Activated T-helper 1 cell treated with anti-CD3 and anti-CD28 coated beads, Interleukin-12 subunit alpha, Interleukin-12 subunit beta, Interleukin-2, Interleukin-4 antibody, amounts not matched to agents 30 ng/mL and 10 ng/mL and 1 ng/mL, durations not matched to agents 14 hours and 24 hours and 36 hours (primary cell): ENCODE measurements at places on chromosomes 6 and 20.

DNA sequence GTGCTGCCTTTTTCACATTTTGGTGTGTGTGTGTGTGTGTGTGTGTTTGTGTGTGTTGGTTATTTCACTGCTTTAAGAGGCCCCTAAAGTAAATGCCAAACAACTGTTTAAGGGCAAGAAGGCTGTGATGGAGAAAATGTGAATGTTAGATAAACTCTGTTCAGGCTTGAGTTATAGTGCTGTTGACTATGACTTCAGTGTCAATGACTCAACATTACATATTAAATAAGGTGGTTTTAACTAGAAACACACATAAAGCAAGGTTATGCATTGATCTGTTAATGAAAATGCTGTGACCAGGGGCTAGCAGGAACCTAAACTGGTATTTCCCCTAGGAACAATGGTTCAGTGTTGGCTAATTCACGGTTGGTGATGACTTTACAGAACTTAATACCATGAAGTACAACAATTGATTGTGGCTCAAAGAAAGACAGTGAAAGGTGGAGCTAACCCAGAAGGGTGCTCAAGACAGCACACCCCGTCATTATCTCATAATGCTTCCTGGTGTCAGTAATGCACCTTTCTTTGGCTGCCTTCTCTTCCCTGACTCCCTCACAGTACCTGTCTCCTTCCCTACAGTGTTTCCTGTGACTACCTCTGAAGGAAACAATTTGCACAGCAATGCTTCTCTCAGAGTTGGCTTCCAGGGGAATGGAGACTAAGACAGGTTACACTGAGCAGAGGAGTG lies 116.1 kb downstream of the RIN2 start:
- no peak overlapping the region for H3K27ac ChIP-seq
- peaks cover 3% of the 10 kb centered on the region for H3K27me3 ChIP-seq
- no peak for DNase-seq
- no peaks in the 10 kb centered on the region for H3K4me1 ChIP-seq

DNA sequence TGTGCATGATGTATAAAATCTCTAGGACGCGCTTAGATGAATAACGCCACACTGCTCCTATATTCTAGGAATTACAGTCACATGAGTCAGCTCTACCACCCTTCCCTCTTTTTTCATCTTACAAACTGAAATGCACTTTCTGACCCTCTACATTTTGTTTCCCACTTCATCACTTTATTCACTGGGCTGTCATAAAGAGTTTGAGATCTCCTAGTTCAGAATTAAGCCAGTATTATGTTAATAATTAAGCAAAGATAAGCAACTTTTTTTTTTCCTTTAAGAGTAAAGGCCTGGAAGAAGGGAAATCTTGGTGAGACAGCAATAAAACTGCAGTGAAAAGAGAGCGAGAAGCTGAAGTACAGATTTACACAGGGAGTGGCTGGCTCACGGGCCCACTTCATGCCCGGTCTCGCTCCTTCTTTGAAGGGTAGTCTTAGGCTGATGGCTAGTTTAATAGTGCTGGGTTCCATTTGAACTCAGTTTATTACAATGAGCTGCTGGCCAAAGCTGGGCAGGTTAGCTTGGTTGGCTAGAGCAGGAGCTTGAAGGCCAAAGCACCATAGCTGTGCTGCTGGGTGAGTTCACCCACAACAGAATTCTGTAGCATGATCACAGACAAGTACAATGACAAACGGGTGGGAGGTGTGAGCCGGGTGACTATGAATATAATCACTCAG lies 110.6 kb downstream of the MAP7 start:
- DNase-seq, result no peak
- no peaks in the 10 kb centered on the region for H3K4me1 ChIP-seq
- H3K27me3 ChIP-seq, result peaks cover 5% of the 10 kb centered on the region
- H3K36me3 ChIP-seq, result no peaks in the 10 kb centered on the region
- H3K4me3 ChIP-seq, result no peak overlapping the region

DNA sequence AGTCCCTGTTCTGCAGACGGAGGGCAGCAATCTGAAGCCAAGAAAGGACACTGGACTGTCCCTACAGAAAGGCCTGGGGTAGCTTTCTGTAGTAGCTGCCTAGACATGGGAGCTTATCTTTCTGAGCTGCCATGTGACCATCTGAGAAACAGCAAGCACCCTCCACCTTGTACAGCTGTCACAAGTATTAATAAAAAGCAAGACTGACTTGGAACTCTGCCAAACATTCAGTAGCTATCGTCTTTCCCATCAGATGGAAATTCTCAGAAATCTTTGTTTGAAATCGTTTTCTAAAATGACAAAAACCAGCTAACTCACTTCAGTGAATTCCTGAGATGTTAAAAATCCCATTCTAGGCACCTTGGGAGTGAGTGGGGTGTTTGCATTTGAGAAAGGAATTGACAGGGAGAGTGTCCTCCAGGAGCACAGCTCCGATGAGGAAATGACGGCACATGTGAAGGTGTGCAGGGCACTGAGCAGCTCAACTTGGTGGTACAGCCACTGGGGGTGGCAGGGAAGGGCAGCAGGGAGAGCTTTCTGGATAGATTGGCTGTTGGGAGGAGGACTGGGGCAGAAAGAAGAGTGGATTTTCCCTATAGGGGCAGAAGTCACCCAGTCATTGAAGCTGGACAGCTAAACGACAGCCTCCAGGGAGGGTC lies 24.5 kb downstream of the ACSS1 start:
- H3K27me3 ChIP-seq, result no peaks in the 10 kb centered on the region
- peaks cover 23% of the 10 kb centered on the region for H3K4me1 ChIP-seq
- H3K4me3 ChIP-seq, result no peak overlapping the region
- H3K27ac ChIP-seq, result no peak overlapping the region

DNA sequence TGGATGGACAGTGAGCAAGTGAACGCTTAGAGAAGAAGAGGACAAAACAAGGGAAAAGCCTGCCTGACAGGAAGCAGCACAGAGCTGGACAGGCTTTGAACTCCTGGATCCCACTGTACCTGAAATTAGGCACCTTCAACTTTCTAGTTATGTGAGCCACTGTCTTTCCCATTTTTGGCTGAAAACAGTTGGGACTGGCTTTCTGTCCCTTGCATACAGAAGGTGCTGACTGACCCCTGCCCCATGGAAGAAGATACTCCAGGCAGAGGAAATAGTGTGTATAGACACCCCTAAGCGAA lies 122.8 kb downstream of the CEBPB start:
- DNase-seq, result no peak
- H3K4me1 ChIP-seq, result peaks cover 9% of the 10 kb centered on the region
- H3K36me3 ChIP-seq, result peaks cover 2% of the 10 kb centered on the region
- no peak overlapping the region for H3K4me3 ChIP-seq
- no peak overlapping the region for H3K27ac ChIP-seq

GRCh38 chr6:74256781-74257180 lies 560.8 kb downstream of the CD109 start:
- no peaks in the 10 kb centered on the region for H3K36me3 ChIP-seq
- H3K4me3 ChIP-seq, result no peak overlapping the region
- DNase-seq, result no peak
- no peak overlapping the region for H3K27ac ChIP-seq
- H3K4me1 ChIP-seq, result no peaks in the 10 kb centered on the region
- H3K27me3 ChIP-seq, result no peaks in the 10 kb centered on the region

DNA sequence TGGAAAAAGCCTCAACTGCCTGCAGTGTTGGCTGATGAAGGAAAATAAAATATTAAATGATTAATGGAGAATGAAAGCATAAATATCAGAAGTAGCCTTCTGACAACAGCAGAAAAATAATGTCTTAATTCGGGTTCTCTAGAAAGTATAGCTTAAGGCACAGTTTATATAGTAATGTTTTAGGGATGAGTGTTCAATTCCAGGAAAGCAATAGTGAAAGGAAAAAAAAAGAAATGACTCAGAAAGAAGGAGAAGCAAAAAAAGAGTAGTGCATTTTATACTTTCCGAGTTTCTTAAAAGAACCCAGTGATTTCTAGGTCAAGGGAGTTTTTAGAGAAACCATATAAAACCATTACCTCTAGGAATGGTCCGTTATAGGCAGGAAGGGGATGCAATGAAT lies 137.3 kb downstream of the HTR1B start:
- H3K4me1 ChIP-seq, result no peaks in the 10 kb centered on the region
- no peaks in the 10 kb centered on the region for H3K36me3 ChIP-seq
- DNase-seq, result no peak
- H3K4me3 ChIP-seq, result no peak overlapping the region
- H3K27ac ChIP-seq, result no peak overlapping the region

GRCh38 chr6:150494241-150494640 lies 105.4 kb upstream of the PLEKHG1 start:
- no peak overlapping the region for H3K4me3 ChIP-seq
- peaks cover 4% of the 10 kb centered on the region for H3K27me3 ChIP-seq
- no peak overlapping the region for H3K27ac ChIP-seq
- DNase-seq, result no peak
- H3K36me3 ChIP-seq, result no peaks in the 10 kb centered on the region

GRCh38 chr6:109478222-109478805 lies 4.7 kb downstream of the ZBTB24 start:
- H3K4me3 ChIP-seq, result peak overlapping the region; percentile 83
- no peaks in the 10 kb centered on the region for H3K27me3 ChIP-seq
- DNase-seq, result no peak
- H3K36me3 ChIP-seq, result peaks cover 66% of the 10 kb centered on the region

GRCh38 chr6:156519940-156520339 lies 257.2 kb upstream of the ARID1B start:
- H3K27me3 ChIP-seq, result peaks cover 4% of the 10 kb centered on the region
- H3K27ac ChIP-seq, result no peak overlapping the region
- H3K4me1 ChIP-seq, result no peaks in the 10 kb centered on the region
- no peak for DNase-seq
- H3K36me3 ChIP-seq, result no peaks in the 10 kb centered on the region

- DNase-seq, result no peak
- H3K27me3 ChIP-seq, result peaks cover 7% of the 10 kb centered on the region
- H3K36me3 ChIP-seq, result no peaks in the 10 kb centered on the region
- no peak overlapping the region for H3K4me3 ChIP-seq
- peaks cover 5% of the 10 kb centered on the region for H3K4me1 ChIP-seq
Measured at GRCh38 chr6:34813028-34813713, 21.3 kb downstream of the BLTP3A start.

DNA sequence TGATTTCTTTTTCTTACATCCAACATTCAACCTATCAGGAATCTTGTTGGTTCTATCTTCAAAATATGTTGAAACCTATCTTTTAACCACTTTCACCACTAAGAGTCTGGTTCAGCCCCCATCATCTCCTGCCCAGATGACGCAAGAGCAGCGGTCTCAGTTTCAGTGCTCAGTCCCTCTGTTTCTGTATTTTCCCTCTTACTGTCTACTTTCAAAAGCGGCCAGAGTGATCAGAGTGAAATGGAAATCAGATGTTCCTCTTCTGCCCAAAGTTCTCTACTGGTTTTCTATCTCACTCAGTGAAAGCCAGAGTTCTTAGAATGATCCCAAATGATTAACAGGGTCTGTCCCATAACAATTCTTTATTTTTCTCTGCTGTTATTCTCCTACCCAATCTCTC lies 147.9 kb upstream of the PDE7B start:
- peaks cover 15% of the 10 kb centered on the region for H3K4me1 ChIP-seq
- no peak overlapping the region for H3K4me3 ChIP-seq
- H3K27me3 ChIP-seq, result peaks cover 3% of the 10 kb centered on the region
- H3K27ac ChIP-seq, result peak overlapping the region; percentile 32
